ENCODE measurements at places on chromosomes 6 and 20.

DNA sequence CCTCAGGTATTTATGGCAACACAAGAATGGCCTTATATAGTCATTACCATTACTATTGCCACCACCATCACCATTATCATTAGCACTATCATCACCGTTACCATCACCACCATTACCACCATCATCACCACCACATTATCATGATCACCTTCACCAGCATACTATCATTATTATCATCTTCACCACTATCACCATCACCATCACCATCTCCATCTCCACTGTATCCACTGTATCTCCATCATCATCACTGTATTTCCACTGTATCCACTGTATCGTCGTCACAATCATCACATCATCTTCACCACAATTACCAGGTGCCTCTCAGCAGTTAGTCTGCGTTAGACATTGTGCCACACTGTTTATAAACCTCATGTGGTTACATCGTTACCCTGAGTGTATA lies 45.3 kb downstream of the GGTLC1 start:
- no peak for DNase-seq

GRCh38 chr20:2748551-2749342 lies 51.7 kb downstream of the CPXM1 start:
- no peak for DNase-seq

DNA sequence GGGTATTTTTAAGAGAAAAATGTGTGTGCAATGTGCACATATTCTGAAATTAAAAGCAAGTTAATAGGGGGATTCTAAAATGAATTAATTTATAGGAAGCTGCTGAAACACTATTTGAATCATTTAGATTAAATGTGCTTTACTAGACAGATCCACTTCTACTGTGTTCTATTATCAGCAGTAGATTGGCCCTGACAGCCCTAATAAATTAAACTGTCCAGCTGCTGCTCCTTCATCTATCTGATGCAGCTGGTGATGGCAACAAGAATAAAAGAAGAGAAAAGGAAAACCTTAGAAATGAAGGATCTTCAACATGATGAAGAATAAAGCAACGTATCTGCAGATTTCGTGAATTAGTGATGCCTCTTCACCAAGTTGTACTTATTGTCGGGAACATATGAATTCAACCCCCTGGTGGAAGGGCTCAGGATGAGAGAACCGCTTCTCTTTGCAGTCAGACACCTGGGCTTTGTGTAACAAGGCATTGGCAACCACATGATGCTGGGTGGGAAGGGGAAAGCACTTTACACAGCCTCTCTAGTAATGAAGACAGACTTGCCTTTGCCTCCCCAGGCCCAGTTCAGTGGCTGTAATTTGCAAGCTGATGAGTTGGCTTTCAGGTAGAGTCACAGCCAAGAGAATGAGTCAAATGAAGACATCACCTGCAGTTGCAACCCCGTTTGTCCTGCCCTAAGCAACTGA lies 94.4 kb downstream of the LAMP5 start:
- no peak for DNase-seq

DNA sequence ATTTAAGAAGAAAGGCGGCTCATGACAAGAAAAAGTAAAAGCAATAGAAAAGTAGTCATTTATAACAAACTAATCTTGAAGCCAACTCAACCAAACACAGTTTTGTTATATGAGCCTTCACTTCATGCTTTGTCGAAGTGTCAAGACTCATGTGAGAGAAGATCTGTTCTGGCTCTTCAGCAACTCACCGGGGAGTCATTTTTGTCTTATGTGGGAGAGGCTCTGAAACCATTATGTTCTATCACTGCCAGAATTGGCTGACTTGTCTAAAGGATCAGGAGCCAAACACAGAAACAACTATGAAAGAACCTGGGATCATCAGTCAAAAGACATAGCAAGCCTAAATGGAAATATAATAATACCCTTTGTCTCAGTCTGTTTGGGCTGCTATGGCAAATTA lies 105.2 kb downstream of the CDK19 start:
- DNase-seq, result no peak
